ENCODE measurements at places on chromosomes 5 and 9.
A peak's percentile ranks its signal among the peaks of the same experiment; 100 is the strongest.

GRCh38 chr5:38424148-38425060, 132.0 kb downstream of the LIFR start:
- DNase-seq, result no peak

GRCh38 chr9:23784962-23785361, 41.1 kb downstream of the ELAVL2 start:
- no peak for DNase-seq

GRCh38 chr9:18788256-18788655, 244.8 kb downstream of the SAXO1 start:
- DNase-seq, result no peak

GRCh38 chr9:93260263-93261066, 76.5 kb downstream of the WNK2 start:
- no peak for DNase-seq

- no peak for DNase-seq
Measured at GRCh38 chr9:1461812-1462211, 411.7 kb downstream of the DMRT2 start.

- no peak for DNase-seq
Measured at GRCh38 chr5:142585451-142585850, 100.4 kb downstream of the FGF1 start.

- no peak for DNase-seq
Measured at GRCh38 chr5:158313733-158314464, 455.0 kb upstream of the CLINT1 start.

DNA sequence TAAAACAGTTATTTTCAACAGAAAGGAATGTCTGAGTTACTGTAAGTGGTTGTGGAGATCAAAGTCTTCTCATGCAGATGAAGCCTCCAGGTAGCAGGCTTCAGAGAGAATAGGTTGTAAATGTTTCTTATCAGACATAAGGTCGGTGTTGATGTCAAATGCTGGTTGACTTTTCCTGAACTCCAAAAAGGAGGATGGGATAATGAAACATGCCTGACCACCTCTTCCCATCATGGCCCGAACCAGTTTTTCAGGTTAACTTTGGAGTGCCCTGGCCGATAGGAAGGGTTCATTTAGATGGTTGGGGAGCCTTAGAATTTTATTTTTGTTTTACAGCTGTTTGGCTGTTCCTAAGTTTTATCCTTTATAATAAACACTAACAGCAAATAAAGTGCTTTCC, 478.4 kb downstream of the ACTL7B start:
- peak; percentile 17 for DNase-seq

DNA sequence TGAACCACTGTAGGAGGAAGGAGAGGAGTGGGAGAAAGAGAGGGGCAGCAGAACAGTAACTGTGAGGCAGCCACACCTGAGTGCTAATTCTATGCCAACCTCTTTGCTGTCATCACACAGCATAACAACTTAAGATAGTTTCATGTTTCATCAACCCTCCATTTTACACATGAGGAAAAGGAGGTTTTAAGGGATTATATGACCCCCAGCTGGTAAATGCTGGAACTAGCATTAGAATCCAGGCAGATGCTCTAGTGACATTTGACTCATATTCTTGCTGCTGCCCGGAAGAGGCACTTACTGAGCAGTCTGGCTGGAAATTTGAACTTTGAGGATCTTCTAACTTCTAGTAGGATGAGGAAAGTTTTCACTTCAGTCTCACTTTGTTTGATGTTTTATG, 24.1 kb upstream of the VLDLR start:
- DNase-seq, result no peak
